Right lung (tissue), 10 donors: ENCODE measurements at places on chromosomes 6 and 20. TPM values are rescaled to one million over a fixed set of nuclear protein-coding genes. Genes with fewer than 3 reads are reported as not detected.

GRCh38 chr6:52098721-52099120 is 11.3 kb upstream of the PKHD1 start:
- DNase-seq, result no peak

- DNase-seq, result no peak
Observed at GRCh38 chr20:40592941-40593340, 96.1 kb downstream of the MAFB start.

GRCh38 chr6:104301951-104302350 is 557.8 kb downstream of the HACE1 start:
- no peak for DNase-seq

DNA sequence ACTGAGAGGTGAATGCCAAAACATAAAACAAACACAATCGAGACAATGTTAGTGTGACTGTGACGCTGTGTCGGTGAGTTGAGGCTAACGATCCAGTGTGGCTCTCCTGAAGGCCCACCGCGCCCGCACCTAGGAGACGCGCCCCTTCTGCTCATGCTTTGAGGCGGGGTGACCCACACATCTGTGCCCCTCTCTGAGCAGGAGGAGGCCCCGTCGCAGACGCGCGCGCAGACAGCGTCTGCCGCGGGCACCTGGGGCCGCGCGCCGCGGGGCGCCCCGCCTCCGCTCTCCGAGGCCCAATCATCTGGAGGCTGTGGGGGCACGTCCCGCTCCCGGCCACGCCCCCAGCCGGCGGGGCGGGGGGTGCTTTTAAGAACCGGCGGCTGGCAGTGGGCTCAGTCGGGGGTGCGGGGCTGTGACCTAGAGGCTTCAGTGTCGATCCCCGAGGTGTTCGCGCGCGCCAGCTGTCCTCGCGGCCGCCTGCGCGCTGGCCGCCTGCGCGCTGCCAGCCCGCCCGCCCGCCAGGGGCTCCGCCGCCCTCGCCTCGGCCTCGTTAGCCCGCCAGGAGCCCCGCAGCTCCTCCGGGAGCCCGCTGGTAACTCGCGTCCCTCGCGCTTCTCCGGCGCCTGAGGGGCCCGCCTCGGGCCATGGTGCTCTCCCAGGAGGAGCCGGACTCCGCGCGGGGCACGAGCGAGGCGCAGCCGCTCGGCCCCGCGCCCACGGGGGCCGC is at the start of gene SLC16A10:
SLC16A10 (plus strand) TSS at position 398 of the 730 bp plus-strand sequence; CDS start at position 648, 250 bp downstream.
- peak; percentile 74 for DNase-seq

DNA sequence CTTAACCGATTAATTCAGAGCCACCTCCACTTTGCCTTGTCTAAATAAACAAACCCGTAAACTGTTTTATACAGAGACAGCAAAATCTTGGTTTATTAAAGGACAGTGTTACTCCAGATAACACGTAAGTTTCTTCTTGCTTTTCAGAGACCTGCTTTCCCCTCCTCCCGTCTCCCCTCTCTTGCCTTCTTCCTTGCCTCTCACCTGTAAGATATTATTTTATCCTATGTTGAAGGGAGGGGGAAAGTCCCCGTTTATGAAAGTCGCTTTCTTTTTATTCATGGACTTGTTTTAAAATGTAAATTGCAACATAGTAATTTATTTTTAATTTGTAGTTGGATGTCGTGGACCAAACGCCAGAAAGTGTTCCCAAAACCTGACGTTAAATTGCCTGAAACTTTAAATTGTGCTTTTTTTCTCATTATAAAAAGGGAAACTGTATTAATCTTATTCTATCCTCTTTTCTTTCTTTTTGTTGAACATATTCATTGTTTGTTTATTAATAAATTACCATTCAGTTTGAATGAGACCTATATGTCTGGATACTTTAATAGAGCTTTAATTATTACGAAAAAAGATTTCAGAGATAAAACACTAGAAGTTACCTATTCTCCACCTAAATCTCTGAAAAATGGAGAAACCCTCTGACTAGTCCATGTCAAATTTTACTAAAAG is 2.7 kb downstream of the FOXC1 start:
- DNase-seq, result no peak

- no peak for DNase-seq
Observed at GRCh38 chr6:8529250-8529649, 93.9 kb upstream of the SLC35B3 start.

DNA sequence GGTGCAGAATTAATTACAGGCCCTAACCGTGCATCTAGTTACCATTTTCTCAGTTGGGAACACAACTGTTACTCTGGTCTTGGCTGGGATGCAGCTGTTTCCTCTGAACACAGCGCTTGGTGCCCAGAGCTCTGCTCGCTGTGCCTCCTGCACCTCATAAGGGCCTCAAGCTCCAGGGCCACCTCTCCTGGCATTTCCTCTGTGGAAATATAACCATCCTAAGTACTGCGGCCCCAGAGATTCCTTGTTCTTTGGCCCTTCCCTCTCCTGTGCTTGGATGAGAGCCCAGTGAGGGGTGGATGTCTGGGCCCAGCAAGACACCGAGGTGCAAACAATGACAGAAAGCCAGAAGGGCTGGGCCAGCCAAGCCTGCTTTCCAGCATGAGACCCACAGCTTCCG is 169.9 kb upstream of the CST7 start:
- no peak for DNase-seq

DNA sequence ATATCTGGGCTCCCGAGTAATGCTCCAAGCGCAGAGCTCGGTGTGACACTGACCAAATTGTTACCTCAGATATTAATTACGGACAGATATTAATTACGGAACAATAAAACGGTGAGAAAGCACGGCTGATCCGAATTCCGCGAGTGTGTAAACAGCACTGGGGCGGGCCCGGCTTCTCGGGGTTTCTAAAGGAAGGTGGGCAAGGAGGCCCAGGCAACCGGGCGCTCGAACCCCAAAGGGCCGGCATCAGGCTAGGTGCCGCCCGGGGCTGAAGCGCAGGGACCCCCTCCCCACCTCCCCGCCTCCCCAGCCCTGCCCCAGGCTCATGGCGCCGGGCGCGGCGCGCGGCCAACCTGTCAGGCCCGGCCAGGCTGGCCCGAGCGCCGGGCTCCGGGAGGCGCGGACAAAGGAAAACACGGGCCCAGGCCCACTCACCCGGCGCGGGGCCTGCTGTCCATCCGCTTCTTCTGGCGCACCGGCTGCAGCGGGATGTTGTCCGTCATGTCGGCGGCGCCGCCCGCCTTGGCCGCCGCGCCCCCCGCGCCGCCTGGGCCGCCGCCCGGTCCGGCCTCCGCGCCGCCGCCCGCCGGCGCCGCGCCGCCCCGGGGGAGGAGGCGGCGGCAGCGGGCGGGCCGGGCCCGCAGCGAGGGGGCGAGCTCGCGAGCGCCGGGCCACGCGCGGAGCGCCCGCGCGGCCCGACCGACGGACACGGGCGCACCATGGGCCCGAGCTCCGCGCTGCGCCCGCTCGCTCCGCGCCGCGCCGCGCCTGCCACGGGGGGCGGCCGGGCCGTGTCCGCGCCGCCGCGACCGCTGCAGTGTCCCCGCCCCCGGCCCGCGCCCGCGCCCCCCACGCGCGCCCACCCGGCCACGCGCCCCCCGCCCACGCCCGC is at the start of gene ATP9A:
ATP9A (minus strand) TSS at position 524 of the 892 bp plus-strand sequence; CDS start at position 503, 21 bp downstream.
- DNase-seq, result no peak

DNA sequence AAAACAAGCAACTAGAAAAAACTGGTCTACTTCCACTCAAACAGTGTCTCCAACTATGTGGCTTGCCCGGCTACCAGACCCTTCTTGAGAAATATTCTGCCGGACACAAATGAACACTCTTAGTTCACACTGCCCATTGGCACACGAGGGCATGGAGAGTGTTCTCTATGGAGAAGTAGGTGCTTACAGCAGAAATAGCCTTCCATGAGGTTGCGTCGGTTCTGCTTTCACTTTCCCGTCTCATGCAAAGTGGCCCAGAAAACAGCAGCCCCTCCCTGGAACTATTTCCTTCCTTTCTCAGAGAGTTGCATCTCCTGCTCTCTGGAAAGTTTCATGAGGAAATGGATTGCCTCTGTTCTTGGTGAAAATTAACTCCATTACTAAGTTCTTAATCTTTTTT is 9.5 kb upstream of the HLA-DOA start:
- DNase-seq, result peak; percentile 26

- DNase-seq, result no peak
Observed at GRCh38 chr6:12482386-12483375, 192.5 kb downstream of the EDN1 start.

- DNase-seq, result peak; percentile 55
Observed at GRCh38 chr6:2038092-2038491, 207.3 kb downstream of the GMDS start.

DNA sequence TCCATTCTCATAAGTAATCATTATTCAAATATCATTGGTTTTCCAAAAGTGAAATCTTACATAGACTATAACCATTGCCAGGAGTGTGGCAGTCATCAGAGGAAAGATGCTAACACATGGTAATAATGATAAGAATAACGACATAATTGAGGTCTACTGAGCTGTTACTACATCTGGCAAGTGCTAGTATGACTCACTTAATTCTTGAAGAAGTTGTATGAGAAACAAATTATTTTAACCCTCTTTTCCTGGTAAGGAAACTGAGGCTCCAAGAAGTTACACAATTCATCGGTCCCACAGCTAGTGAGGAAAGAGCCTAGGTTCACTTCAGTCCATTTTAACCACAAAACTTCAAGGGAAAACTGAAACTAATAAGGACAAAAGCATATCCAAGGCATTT is 335.6 kb upstream of the BTBD3 start:
- no peak for DNase-seq

DNA sequence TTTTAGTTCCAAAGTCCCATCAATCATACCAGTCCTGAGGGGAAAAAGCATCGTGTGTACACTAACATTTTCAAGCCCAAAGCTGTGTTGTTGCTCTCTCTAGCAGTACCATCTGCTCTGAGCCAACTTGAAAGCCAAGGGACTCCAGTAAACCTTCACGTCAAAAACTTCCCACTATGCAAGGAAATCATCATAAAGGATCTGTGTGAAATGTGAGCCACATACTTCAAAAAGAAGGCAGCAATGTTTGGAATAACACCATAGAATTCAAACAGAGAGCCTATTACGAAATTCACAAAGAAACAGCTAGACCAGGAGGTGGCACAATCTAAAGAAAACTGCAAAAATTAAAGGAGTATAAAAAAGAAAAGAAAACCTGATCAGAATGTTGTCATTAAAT is 399.8 kb upstream of the EPHA7 start:
- no peak for DNase-seq

DNA sequence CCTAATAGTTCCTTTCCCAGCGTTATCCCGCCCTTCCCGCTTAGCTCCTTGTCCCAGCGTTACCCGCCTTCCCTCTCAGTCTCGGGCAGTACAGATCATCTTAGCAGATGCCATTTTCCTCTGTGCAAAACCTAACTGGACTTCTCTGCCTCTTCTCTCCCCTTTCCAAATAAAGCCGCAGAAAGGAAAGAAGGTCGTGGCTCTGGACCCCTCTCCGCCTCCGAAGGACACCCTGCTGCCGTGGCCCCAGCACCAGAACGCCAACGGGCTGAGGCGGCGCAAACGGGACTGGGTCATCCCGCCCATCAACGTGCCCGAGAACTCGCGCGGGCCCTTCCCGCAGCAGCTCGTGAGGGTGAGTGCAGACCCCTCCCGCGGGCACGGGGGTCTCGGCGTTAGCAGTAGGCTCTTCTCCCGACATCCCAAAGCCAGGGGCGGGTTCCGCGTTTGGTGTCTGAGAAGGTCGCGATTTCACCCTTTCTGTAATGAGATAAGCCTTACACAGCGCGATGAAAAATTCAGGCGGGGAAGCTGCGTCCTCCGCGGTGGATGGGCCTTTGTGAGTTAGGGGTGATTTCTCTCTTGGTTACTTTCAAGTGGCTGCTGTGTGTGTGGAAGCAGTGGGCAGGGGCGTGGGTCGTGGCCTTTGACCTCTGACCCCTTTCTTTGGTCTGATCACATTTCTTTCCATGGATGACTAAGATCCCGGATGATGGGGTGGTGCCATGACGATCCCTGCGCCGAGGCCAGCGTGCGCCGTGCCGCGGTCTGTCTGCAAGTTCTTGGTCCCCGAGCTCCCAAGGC is 292.7 kb downstream of the TAF4 start:
- DNase-seq, result no peak

DNA sequence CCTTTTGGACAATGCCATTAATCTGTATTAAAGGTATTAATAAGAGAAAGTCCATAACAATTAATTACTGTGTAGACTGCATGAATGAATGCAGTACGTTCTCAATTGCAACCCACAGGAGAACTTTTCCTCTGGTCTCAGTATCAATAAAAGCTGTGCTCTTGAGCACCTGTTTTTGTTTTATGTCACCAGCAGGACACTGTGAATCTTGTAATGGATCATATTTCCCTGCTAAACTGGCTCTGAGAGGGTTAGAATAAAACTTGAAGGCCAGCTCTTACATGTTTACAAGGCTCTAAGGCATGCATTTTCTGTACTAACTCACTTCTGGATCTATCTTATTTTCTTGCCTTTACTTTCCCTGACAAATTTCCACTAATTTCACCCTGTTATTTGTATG is 214.3 kb upstream of the PLN start:
- no peak for DNase-seq

DNA sequence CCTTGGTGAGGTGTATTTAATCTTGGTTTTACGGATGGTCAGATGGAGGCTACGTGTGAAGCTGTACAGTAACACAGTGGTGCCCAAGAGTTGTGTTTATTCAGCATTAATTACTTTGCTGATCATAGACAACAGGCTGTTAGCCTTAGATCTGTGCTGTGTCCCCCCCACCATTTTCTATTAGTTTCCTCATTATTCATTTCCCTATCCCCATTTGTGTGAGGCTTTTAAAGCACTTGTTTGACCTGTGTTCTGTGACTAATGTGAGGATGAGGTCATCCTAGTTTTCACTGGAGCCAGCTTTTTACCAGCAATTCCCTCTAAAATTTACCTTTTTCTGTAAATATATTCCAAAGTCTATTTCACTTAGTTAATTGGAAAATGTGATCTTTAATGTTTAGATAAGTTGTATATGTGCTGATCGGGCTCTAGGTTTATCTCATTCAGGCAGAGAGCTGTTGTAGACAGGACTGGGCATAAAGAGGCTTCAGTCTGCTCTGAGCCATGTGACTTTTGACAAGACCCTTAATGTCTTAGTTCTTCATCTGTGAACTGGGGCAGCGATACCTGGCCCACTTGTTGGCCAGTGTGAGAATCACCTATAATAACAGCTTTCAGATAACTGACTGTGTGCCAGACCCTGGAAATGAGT is 8.4 kb downstream of the MAPRE1 start:
- no peak for DNase-seq

DNA sequence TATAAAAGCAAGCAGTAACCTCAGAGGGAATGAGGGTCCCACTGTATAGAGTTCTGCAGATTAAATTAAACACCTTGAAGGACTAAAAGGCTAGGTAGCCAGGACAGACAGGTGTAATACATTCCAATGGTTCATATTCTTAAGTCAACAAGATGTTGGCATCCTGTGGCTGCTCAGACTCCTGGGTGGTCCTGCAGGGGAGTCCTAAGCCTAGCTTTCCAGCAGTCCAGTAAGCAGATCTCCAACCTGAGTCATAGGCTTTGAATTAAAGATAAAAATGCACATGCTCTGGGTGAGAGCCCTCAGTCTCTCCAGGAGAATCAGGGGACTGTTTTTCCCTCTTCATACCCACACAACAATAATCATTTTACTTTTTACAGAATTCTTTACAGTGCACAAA is 307.3 kb upstream of the SUPT3H start:
- no peak for DNase-seq

PI16 gene
- polyA plus RNA-seq, result 1.2 TPM

HMGA1 gene
- 148 TPM for polyA plus RNA-seq

HAO1 gene
- 0.13 TPM for polyA plus RNA-seq

LGSN gene
- polyA plus RNA-seq, result 0.91 TPM
